Esophagus muscularis mucosa (tissue), 4 donors: ENCODE measurements at places on chromosomes 12 and 14. TPM values are rescaled to one million over a fixed set of nuclear protein-coding genes. Genes with fewer than 3 reads are reported as not detected.

Gene GALNT9
- total RNA-seq = 0.17 TPM

Gene KCNMB4
- 7.5 TPM for total RNA-seq

Gene SLC25A47
- not detected for total RNA-seq

Gene DHRS4
- 37.1 TPM for total RNA-seq

DNA sequence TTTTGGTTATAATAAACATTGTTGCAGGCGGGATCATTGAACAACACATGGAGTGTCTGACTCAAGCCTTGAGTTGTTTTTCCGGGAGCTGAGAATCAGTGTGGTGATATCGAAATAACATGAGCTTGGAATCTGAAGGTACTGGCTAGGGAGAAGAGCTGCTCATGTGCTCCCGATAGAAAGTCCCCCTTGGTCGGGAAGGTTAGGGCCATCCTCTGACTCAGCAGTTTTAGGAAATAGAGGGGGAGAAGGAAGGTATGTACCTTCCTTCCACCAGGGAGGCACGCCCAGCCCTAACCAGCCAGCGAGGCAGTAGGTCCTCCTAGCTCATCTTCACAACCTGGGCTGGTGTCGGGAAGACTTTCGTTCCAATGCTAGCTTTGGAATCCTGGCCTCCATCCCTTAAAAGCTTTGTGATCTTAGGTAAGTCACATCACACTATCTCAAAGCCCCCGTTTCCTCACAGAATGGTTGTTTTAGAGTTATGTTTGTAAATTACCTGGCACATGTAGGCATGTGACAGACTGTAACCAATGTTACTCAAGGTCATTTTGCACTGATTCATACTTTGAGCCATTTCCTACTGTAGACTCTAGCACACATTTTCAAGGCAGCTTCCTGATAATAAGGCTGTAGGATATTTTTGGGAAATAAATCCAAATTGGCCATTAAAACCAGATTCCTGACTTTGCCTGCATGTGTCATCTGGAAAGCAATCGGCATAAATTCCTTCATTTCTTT lies 1.9 kb upstream of the RAB35 start:
- H3K27ac ChIP-seq = peak overlapping the region; percentile 54
- no peaks in the 10 kb centered on the region for H3K27me3 ChIP-seq
- no peak for DNase-seq
- peaks cover 11% of the 10 kb centered on the region for H3K36me3 ChIP-seq

DNA sequence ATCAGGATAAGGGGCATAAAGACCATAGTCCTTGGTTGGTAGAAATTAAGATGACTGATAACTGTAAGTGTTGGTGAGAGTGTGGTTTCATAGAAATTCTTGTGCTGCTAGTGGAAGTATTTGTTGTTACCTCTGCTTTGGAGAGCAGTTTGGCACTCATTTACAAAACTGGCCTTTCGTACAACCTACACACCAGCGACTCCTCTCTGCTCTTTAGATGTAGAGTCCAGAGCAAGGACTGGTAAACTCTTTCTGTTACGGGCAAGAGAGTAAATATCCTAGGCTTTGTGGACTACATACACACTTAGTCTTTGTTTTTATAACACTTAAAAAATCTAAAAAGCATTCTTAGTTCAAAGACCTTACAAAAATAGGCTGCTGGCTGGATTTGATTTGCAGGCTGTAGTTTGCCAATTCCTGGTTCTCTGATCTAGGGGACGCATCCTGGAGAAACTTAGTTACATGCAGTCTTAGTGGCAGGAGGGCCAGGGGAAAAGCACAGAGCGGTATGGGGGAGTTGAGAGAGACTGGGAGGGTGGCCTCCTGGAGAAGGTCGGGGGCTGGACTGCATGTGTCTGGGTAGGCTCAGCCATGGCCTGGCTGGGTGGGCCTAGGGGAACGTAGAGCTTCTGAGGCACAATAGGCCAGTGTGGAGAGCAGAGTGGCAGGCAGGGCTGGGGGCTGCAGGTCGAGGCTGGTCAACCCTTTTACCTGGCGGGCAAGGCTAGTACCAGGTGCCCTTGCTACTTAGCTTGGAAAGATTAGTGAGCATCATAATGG lies 55.3 kb upstream of the AMN start:
- H3K4me3 ChIP-seq = no peak overlapping the region
- H3K27me3 ChIP-seq = no peaks in the 10 kb centered on the region
- H3K4me1 ChIP-seq = no peaks in the 10 kb centered on the region
- no peak for DNase-seq
- H3K36me3 ChIP-seq = peaks cover 19% of the 10 kb centered on the region

- H3K27ac ChIP-seq = no peak overlapping the region
- no peak overlapping the region for H3K4me3 ChIP-seq
- H3K36me3 ChIP-seq = no peaks in the 10 kb centered on the region
- peaks cover 39% of the 10 kb centered on the region for H3K4me1 ChIP-seq
- no peaks in the 10 kb centered on the region for H3K27me3 ChIP-seq
These were observed 53.1 kb downstream of the TSPAN9 start for GRCh38 chr12:3130057-3130830.

DNA sequence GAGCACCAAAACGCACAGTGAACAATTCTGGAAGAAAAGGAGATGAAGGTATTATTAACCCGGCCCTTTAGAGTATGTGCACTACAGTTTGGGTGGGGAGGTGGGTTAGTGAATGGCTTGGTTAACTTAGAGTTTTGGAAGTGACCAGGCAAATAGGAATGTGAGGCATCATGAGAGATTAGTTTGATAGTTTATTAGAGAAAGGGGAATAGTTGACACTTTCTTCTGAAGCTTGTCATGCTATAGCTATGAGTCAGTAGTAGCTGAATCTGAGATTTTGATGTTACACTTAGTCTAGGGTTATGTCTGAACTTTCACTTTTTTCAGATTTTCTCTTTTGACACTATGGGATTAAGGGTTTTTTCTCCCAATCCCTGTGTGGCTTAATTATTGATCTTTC lies 567.2 kb downstream of the SNAPC1 start:
- no peaks in the 10 kb centered on the region for H3K27me3 ChIP-seq
- no peaks in the 10 kb centered on the region for H3K36me3 ChIP-seq
- H3K27ac ChIP-seq = no peak overlapping the region
